ENCODE measurements at places on chromosomes 2 and 18. TPM values are rescaled to one million over a fixed set of nuclear protein-coding genes. Genes with fewer than 3 reads are reported as not detected.

- no peak overlapping the region for H3K27ac ChIP-seq
- H3K4me1 ChIP-seq, result no peaks in the 10 kb centered on the region
- no peak for DNase-seq
- H3K36me3 ChIP-seq, result no peaks in the 10 kb centered on the region
- H3K4me3 ChIP-seq, result no peak overlapping the region
Measured at GRCh38 chr18:68822926-68823325, 25.0 kb downstream of the CCDC102B start.

- no peak overlapping the region for H3K4me3 ChIP-seq
- H3K36me3 ChIP-seq, result no peaks in the 10 kb centered on the region
- no peaks in the 10 kb centered on the region for H3K4me1 ChIP-seq
- H3K27ac ChIP-seq, result no peak overlapping the region
Measured at GRCh38 chr2:219020604-219021365, 20.5 kb downstream of the CFAP65 start.

DNA sequence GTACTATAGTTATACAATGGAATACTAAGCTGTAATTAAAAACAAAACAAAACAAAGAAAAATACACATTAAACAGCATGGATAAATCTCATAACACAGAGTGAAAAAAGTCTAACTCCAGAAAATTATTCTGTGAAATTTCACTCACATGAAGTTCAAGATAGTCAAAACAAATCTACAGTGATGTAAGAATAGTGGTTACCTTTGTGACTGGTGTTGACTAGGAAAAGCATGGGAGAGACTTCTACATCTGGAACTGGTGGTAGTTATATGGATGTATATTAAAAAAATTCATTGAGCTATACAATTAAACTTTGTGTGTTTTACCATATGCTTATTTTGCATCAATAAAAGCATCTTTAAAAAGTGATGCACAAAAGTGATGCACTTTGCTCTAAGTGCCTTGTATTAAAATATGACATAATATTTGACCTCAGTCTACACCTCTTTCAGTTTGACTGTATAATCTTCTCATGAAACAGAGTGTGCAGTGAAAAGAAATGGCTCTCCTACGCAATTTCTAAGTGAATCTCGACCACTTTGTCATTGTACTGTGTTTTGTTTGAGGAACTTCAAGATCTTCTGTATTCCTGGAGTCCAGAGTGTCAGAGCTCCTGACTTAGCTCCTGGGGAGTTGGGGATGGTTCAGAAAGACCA is 28.0 kb downstream of the STAT4 start:
- H3K4me3 ChIP-seq, result no peak overlapping the region
- no peaks in the 10 kb centered on the region for H3K36me3 ChIP-seq
- H3K27me3 ChIP-seq, result no peaks in the 10 kb centered on the region
- no peak overlapping the region for H3K27ac ChIP-seq
- no peaks in the 10 kb centered on the region for H3K4me1 ChIP-seq

VWA3B gene
- 4.6 TPM for polyA plus RNA-seq

DNA sequence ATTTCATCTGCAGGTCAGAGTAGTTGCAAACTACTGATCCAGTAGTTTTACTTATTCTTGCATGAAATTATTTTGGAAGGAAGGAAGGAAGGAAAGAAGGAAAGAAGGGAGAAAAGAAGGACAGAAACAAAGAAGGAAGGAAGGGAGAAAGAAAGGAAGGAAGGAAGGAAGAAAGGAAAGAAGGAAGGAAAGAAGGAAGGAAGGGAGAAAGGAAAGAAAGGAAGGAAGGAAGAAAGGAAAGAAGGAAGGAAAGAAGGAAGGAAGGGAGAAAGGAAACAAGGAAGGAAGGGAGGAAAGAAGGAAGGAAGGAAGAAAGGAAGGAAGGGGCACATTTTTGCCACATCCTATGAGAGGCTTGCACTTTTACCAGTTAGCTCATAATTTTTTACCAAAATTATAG is 186.2 kb downstream of the LRRTM4 start:
- H3K4me3 ChIP-seq, result no peak overlapping the region
- H3K4me1 ChIP-seq, result no peaks in the 10 kb centered on the region
- H3K36me3 ChIP-seq, result no peaks in the 10 kb centered on the region
- no peak overlapping the region for H3K27ac ChIP-seq
- no peaks in the 10 kb centered on the region for H3K27me3 ChIP-seq
- no peak for DNase-seq

DNA sequence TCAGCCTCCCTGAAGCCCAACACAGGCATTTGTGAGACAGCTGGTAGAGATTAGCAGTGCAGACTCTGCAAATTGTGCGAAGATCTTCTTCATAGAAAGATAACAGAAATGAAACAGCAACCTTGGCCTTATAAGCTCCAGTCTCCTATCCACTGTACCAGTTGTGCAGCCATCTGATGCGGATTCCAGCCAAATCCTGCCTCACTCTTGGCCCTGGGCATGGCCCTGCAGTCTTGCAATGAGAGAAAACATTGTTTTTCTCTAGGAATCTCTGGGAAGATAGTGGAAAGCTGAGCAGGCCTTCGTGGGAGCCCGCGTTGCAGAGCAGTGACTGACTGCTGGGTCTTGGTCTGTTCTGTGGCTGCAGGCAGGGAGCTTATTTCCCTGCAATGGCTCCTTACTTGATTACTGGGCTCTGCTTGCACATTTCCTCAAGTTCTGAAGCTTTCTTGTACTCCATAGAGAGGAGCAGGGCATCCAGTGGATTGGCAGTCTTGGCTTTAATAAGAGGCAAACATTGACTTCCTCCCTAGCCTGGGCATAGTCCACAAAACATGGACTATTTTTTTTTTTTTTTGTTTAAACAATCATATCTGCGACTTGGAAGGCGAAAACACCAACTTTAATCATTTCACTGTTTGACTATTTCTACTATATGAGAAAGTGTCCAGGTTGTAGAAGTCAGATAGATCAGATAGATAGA is 193.0 kb downstream of the ACTR3 start:
- no peaks in the 10 kb centered on the region for H3K36me3 ChIP-seq
- no peak overlapping the region for H3K4me3 ChIP-seq

DNA sequence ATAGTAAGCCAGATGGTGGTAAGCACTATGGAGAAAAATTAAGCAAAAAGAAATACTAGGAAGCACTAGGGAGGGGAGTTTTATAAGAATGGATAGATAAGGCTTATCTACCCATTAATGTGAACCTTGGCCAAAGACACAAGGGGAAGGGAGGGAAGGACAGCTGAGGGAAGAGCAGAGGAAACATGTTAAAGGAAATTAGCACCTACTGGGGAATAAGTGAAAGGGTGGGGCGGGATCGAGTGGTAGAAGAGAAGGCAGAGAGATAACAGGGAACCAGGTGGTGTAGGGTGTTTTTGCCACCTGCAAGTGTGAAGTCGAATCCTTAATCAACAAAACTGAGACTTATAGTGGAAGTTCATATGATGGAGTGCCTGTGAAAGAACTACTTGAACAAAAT is 1.7 kb downstream of the UNC80 start:
- no peaks in the 10 kb centered on the region for H3K4me1 ChIP-seq
- H3K27me3 ChIP-seq, result peaks cover 46% of the 10 kb centered on the region
- H3K36me3 ChIP-seq, result no peaks in the 10 kb centered on the region
- H3K27ac ChIP-seq, result no peak overlapping the region
- H3K4me3 ChIP-seq, result no peak overlapping the region

PGAP1 gene
- 23.6 TPM for polyA plus RNA-seq

SPP2 gene
- polyA plus RNA-seq, result not detected

DNA sequence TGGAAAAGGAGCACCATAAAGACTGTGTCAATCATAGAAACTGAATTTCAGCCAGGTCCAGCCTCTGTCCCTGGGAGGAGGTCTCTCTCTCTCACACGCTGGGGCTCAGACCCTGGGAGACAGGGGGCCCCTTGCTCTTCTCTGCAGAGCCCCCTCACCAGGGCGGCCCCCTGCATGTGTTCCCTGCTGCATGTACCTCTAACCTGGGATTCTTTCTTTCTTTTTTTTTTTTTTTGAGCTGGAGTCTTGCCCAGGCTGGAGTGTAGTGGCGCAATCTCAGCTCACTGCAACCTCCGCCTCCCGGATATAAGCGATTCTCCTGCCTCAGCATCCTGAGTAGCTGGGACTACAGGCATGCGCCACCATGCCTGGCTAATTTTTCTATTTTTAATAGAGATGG is 46.5 kb downstream of the TPO start:
- H3K36me3 ChIP-seq, result no peaks in the 10 kb centered on the region
- no peaks in the 10 kb centered on the region for H3K4me1 ChIP-seq
- H3K27me3 ChIP-seq, result peaks cover 9% of the 10 kb centered on the region
- DNase-seq, result peak; percentile 11

- no peak overlapping the region for H3K4me3 ChIP-seq
- DNase-seq, result no peak
- H3K27ac ChIP-seq, result no peak overlapping the region
- H3K36me3 ChIP-seq, result no peaks in the 10 kb centered on the region
- no peaks in the 10 kb centered on the region for H3K27me3 ChIP-seq
- H3K4me1 ChIP-seq, result peaks cover 23% of the 10 kb centered on the region
Measured at GRCh38 chr2:26969077-26969844, 1.2 kb upstream of the MAPRE3 start.

IL36RN gene
- 0.10 TPM for polyA plus RNA-seq

DNA sequence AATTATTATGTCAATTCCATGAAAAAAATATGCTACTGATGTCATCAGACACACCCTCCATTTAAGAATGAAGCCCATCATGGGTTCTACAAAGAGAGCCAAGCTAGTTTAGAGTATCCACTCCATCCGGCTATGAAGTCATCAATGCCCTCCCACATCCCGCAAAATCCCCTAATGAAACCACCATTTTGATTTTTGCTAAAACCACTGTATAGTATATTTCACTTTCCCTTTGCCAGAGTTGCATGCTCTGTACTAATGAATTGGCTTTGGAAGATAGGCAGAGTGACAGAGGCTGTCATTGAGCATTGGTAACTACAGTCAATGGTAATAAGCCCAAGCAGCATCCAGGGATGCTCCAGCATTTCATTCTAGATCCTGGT is 118.6 kb downstream of the ANKRD44 start:
- no peak for DNase-seq
- H3K36me3 ChIP-seq, result no peaks in the 10 kb centered on the region
- H3K27ac ChIP-seq, result no peak overlapping the region
- peaks cover 35% of the 10 kb centered on the region for H3K4me1 ChIP-seq

DSC1 gene
- polyA plus RNA-seq, result not detected

GRCh38 chr2:239554766-239555570 is 154.1 kb upstream of the HDAC4 start:
- no peaks in the 10 kb centered on the region for H3K36me3 ChIP-seq
- no peak overlapping the region for H3K4me3 ChIP-seq
- no peaks in the 10 kb centered on the region for H3K27me3 ChIP-seq
- no peak overlapping the region for H3K27ac ChIP-seq

DNA sequence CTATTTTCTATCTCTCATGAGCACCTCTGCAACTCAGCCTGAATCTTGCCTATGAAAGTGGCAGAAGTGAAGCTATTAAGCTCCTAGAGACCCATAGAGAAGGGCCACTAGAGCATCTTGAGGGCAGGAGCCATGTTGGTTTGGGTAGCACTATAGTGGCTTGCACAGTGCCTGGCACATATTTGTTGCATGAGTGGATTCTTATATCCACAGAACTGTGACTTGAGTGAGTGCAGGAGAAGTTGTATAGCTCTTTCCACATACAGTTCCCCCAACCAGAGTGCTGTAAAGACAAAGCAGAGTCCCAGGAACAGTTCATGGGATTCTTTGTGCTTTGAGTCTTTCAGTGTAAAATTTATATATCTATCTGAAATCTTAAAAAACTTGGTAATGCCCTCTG is 205.5 kb upstream of the FOSL2 start:
- H3K4me3 ChIP-seq, result no peak overlapping the region
- H3K4me1 ChIP-seq, result no peaks in the 10 kb centered on the region
- H3K27ac ChIP-seq, result no peak overlapping the region
- H3K27me3 ChIP-seq, result no peaks in the 10 kb centered on the region

GRCh38 chr18:73479477-73479876 is 611.7 kb upstream of the NETO1 start:
- no peaks in the 10 kb centered on the region for H3K36me3 ChIP-seq
- H3K4me1 ChIP-seq, result no peaks in the 10 kb centered on the region
- H3K27ac ChIP-seq, result no peak overlapping the region
- DNase-seq, result no peak

DNA sequence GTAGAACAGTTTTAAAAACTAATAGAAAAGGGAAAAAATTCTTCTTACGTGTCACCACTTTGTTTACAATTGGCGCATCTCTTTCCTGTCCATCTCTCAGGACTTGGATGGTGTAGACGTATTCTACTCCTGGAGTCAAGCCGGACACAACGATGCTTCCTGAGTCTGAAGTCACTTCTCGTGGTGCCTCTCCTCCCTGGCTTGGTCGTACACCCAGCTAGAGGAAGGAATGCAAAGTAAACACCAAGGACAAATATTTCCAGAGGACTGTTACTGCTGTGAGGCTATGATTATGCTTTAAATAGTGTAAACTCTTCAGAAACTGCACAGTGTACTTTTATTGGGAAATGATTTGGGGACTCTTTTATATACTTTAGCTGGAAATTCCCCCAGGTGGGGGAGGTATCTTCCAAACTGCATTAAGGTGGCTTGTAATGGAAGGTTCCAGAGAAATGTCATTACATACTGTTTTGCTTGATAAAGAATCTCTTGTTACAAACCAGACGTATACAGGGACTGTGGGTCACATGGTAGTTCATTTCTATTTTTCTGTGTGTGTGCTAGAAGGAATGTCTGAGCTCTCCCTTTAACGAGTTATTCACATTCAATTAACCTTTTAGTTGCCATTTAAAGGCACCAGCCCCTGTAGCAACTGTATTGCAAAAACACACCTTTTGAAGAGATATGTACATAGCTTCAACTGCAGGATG is 38.1 kb downstream of the FN1 start:
- no peak overlapping the region for H3K4me3 ChIP-seq
- H3K27ac ChIP-seq, result peak overlapping the region; percentile 40
- peaks cover 31% of the 10 kb centered on the region for H3K36me3 ChIP-seq
- H3K27me3 ChIP-seq, result no peaks in the 10 kb centered on the region
- H3K4me1 ChIP-seq, result peaks cover 3% of the 10 kb centered on the region

DNA sequence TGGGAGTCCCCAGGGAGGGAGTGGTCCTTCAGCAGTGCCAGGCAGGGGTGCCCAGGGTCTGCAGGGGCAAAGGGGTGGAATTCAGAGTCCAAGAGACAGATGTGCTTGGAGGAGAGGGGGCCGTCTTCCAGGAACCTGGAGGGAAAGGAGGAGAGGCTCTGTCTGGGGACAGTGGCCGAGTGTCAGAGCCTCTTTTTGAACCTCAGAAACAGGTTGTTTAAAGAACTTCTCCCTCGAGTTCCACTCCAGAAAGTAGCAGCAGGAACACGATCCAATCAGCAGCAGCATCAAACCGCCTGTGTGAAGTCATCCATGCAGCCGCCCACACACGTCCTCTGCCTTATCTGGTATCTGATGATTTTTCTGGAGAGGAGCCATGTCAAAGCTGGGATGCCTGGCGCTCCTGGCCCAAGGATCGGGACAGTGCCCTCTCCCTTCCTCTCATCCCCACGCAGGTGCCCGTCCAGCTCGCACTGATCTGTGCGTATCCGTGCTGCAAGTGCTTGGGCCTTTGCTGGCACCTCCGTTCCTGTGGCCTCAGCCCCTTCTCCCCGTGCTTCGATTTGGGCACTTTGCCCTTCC is 205.1 kb downstream of the NDUFA10 start:
- H3K4me3 ChIP-seq, result no peak overlapping the region
- H3K4me1 ChIP-seq, result no peaks in the 10 kb centered on the region
- H3K27me3 ChIP-seq, result no peaks in the 10 kb centered on the region
- no peak for DNase-seq
